Activated CD4-positive, alpha-beta T cell treated with anti-CD3 and anti-CD28 coated beads for 1 hour (primary cell): ENCODE measurements at places on chromosomes 13 and 19.
A peak's percentile ranks its signal among the peaks of the same experiment; 100 is the strongest.

DNA sequence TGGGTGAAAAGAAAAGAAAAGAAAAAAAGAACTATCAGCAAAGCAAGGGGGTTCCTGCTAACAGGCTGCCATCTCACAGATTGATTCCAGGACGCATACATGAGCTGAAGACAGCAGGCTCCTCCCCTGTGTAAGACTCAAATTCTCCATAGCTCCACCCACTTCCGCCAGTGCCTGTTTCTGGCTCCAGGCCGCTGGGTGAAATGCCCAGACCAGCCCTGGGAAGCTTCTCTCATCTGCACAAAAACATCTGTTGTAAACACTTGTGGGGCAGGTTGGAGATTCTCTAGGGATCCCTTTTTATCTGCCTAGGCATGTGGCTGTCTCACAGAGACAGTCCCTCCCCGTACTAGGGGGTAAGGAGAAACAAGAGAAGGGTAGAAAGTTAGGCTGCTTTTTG lies 1054.4 kb upstream of the SPRY2 start:
- no peak for DNase-seq

DNA sequence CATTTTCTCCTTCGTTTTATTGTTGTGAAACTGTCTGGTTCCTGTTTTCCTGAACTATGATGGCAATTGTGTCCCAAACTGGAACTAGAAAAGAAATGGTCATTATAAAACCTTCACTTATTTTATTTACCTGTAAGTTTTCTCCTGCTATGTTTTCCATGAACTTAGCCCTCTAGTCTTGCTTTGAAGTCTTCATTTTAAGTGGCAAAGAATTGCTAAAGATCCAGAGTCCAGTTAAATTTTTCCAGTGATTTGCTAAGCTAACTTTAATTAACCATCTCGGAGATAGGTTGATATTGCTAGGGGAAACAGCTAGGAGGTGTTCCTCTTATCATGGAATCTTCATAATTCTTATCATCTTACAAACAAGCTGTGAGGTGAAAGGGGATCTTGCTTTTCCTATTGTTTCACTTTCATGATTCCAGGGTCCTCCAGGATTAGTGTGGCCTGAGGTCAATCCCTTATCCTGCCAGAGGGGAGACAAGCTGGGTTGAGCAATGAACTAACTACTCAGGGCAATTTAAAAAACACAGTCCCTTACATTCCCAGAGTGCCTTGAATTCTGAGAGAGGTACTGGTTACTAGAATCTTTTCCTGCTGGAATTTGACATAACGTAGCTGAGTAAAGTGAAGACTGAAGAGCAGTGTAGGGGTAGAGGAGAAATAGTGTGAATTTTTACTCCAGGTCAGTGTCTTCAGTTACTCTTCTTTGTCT lies 112.5 kb downstream of the ESD start:
- DNase-seq: no peak

DNA sequence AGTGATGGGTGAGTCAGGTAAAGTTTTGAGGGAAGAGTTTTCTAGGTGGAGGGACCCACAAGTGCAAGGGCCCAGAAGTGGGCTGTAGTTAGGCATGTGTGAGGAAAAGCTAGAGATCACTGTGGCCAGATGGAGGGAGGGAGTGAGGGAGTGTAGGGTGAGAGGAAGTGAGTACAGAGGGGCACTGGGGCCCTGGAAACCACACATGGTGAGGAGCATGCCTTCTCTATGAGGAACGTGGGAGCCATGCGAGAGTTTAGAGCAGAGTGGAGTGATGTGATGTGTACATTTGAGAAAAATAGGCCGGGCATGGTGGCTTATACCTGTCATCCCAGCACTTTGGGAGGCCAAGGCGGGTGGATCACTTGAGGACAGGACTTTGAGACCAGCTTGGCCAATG lies 14.7 kb upstream of the SHKBP1 start:
- DNase-seq: no peak

DNA sequence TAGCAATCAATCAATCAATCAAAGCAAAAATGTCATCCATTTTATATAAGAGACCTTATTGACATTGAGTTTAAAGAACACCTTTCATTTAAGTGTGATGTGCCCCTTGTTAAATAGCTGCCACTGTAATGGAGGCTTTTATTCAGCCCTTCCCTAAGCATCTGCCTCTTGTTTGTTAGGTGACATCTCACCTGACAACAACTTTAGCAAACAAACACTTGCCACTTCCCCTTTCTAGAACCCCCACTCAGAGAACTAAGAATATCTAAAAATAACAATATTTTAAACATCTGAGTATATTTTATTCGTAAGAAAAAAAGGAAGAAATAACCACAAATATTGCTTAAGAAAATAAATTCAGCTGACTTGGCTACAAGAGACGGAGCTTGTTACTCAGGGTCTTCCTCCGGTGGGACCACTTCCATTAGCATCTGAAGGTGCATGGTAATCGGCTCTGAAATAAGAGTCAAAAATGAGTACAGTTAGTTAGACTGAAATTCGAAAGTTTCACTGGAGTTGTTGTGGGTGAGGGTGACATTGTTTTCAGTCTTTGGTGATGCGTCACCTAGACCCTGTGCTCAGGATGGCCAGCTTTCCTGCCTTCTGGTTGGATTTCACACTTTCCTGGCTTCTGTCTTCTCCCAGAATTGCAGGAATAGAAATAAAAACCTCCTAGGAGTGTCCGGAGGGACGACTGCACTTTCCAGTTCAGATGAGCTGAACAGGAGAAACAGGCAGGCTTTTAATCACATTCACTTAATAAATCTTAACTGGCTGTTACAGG lies 39.1 kb downstream of the SLC7A9 start:
- no peak for DNase-seq

- no peak for DNase-seq
These were observed 9.1 kb downstream of the ARID3A start for GRCh38 chr19:934865-935479.

- DNase-seq: no peak
These were observed 11.7 kb downstream of the NDUFB7 start for GRCh38 chr19:14559916-14560775.

GRCh38 chr13:37984357-37984756 lies 114.8 kb upstream of the TRPC4 start:
- DNase-seq: no peak

GRCh38 chr19:17536955-17537354 lies 18.5 kb upstream of the COLGALT1 start:
- no peak for DNase-seq

GRCh38 chr13:60174113-60174512 lies 10.4 kb upstream of the DIAPH3 start:
- DNase-seq: no peak

DNA sequence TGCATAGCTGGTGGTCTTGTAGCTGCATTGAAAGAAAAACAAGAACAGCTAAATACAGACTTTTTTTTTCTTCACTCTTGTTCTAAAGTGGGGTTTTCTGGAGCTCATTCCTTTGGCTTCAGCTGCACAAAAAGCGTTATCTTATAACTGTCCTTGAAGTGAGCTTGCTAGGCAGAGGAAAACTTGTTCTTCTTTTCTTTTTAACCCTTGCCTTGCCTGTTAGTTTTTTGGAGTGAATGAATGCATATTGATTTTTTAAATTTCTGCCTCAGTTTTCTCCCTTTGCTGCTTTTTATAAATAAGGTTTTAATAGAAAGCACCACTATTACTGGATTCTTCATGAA lies 1.5 kb downstream of the ZNF765 start:
- no peak for DNase-seq

DNA sequence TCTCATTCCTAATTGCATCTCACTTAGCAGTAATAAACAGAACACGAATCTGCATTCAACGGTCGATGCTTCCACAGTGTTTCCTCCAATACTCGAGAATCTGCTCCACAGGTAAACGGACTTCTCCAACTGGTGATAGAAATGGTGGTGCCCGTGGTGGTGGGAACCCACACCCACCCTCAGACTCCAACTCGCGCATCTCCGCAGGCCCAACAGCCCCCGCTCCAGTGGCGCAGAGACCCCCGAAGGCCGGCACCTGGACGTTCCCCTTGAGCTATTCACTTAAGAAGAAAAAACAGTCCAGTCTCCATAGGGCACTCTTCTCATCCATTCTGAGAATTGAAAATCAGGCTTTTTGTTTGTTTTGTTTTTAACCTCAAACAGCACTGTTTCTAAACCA lies 13.8 kb upstream of the RASA3 start:
- DNase-seq: no peak

GRCh38 chr13:109427148-109427547 lies 359.2 kb downstream of the IRS2 start:
- DNase-seq: no peak

GRCh38 chr19:40590464-40591265 lies 10.5 kb upstream of the LTBP4 start:
- DNase-seq: no peak

DNA sequence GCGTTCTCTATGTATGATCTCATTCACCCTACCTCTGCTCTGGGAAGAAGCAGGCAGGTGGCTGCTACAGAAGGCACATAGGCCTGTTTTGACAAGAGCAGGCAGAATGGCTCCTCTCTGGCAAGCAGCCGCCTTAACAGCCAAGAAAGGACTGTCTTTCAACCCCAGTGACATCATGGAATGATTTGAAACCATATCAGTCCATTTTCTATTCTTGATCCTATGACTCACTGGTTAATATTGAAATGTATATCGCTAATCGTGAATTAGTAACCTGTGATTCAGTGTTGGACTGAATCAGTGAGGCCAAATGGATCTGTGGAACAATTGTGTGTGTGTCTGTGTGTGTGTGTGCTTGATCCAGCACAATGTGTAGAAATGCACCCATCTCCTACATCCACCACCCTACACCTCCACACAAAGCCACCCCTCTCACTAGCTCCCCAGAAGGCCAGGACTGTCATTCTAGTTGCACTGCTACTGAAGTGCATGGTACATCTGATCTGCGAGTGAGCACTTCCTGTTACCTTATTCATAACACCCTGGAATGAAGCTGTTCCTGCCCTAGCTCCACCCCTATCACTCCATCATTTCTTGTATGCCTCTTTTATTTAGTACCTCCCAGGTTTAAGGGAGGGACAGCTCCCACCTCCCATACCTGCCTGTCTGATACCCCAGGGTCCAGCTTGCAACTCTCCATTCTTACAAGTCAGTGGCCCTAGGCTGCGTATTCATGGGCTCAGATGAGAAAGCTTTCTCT lies 460.0 kb downstream of the FOXO1 start:
- peak; percentile 22 for DNase-seq

DNA sequence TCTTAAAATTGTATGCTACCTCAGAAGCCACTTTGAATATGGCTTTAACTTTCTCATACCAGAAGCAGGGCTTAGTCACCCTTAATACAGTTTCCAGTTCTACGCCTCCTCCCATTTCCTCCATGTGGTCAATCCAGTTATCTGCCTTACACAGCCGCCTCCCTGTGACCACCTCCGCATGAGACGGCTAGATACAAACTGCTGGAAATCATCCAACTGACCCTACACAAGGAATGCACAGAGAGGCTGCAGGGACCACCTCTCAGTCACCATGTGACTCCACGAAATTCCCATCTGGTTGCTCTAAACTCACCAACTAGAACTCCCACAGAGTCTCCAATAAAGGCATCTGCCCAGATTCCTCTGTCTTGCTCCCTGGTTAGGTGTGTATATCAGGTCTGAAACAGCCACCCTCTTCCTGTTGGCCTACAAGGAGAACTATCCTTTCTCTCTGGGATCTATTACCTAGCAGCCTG lies 6.8 kb downstream of the ZNF564 start:
- no peak for DNase-seq

GRCh38 chr13:111893071-111893606 lies 173.8 kb upstream of the SOX1 start:
- DNase-seq: no peak

- DNase-seq: no peak
These were observed 2.4 kb downstream of the BTBD2 start for GRCh38 chr19:2012941-2013682.

- no peak for DNase-seq
These were observed 221.3 kb downstream of the MYO16 start for GRCh38 chr13:108850691-108851090.

DNA sequence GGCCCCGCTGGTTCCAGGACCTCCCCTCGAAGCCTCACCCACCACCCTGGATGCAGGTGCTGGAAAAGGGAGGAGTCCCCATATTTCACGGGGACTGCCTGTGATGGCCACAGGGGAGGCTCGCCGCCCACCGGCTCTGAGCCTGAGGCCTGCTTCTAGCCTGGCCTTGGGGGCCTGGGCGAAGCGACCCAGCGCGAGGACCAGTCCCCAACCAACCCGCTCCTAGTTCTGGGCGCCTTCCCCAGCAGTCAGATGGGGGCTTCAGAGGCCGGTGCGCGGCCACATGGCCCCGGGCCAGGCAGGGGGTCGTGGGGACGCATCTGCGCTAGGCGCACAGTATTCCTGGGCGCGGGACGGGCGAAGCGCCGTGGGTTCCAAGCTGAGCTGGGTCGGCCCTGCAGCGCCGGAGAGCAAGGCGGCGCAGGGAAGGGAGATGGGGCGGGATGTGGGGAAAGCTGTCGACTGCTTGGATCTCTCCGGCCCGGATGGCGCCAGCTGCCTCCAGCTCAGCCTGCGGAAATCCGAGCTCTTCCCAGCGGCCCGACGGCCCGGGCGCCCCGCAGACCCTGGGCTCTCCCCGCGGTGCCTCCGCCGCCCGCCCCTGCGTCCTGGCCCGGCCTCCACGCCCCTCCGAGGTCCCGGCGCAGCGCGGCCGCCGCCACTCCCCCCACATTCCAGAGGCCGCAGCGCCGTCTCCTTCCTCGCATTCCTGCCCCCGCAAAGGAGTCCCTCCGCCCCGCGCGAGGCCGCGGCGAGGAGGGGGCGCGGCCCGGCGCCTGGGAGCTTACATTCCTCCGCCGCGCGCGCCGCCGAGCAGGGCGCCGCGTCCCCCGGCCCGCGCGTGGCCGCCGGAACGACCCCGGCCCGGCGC lies at the start of gene WTIP:
Gene WTIP (plus strand): TSS at position 788 of the 871 bp plus-strand sequence. CDS start 217 bp downstream, outside the sequence.
- DNase-seq: no peak

GRCh38 chr13:32415019-32415418 lies 12.9 kb downstream of the N4BP2L1 start:
- DNase-seq: no peak

DNA sequence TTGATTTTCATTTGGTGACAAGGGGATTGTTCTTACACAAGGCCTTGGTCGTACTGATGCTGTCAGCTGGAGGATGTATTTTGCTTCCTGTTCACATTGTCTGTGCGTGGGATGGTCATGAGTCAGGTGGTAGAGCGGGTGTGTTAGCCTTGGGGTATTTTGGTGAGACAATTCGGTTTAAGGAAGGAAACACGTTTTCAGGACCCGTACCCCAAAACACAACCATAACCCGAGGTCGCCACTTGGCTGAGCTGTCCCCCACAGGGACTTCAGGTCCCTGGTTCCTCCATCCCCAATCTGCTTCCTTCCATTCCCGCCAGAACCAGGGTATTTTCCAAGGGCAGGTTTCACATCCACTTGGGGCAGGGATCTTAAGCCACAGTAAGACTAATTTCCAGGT lies 15.0 kb downstream of the MYO9B start:
- DNase-seq: no peak

GRCh38 chr13:43758834-43759233 lies 27.9 kb downstream of the ENOX1 start:
- DNase-seq: no peak

DNA sequence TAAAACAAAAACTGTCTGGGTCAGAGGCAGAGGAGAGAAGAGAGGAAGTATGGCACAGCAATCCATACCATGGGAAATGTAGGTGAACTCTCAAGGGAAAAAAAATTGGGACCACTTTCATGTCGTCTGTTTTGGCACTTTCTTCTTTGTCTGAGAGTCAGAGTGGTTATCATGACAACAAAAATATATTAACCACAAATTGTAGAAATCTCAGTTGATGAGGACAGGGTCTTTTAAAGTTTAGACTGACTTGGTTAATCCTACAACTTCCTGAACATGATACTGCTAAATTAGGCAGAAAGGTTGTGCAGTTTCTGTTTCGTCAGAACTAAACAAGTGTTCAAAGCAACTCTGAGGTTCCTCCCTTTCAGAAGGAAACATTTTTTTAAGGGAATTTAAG lies 15.2 kb downstream of the KLF5 start:
- DNase-seq: no peak

GRCh38 chr19:34276614-34277013 lies 22.3 kb downstream of the GARRE1 start:
- DNase-seq: no peak
